Activated CD4-positive, alpha-beta T cell treated with anti-CD3 and anti-CD28 coated beads, Interleukin-2, amount 10 ng/mL, durations not matched to agents 24 days and 14 days (primary cell): ENCODE measurements at places on chromosomes 1 and 21. TPM values are rescaled to one million over a fixed set of nuclear protein-coding genes. Genes with fewer than 3 reads are reported as not detected.

MIXL1 gene
- not detected in 2 replicates for total RNA-seq

GRCh38 chr1:3471356-3472087 lies 17.1 kb downstream of the ARHGEF16 start:
- no peak for DNase-seq

GRCh38 chr1:75791022-75791421 lies 5.0 kb downstream of the RABGGTB start:
- no peak for DNase-seq

NEXN gene
- 0.44 and 0.64 TPM in 2 replicates for total RNA-seq

DNA sequence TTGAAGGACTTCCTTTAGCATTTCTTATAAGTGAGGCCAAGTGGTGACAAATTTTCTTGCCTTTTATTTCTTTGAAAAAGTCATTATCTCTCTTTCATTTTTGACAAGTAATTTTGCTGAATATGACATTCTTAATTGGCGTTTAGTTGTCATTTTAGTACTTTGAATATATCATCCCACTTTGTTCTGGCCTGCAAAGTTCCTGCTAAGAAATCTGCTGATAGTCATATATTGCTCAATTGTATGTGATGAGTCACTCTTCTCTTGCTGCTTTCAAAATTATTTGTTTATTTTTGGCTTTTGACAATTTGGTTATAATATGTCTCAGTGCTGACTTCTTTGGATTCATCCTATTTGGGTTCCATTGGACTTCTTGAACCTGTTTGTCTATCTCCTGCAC lies 312.6 kb downstream of the DUSP10 start:
- no peak for DNase-seq

DNA sequence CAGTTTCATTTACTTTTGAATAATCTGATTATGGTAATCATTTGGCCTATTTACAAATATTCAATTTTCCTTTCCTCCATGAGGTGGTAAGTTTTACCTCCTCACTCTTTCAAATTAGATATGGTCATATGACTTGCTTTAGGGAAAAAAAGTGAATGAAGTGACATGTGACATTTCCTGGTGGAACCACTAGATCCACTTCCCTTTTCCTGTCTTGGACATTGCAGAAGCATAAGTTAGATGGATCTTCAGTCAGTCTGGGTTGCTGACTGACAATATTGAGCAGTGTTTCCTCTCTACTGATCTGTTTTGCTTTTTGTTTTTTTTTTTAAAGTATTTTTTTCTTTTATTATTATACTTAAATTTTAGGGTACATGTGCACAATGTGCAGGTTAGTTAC lies 481.1 kb upstream of the PTBP2 start:
- no peak for DNase-seq

GRCh38 chr21:45075596-45076244 lies 1.3 kb downstream of the ADARB1 start:
- no peak for DNase-seq

- DNase-seq, result no peak
These were observed 71.6 kb upstream of the CNIH3 start for GRCh38 chr1:224544346-224545110.
